GM12878 (cell line): ENCODE measurements at places on chromosomes 13 and 19. TPM values are rescaled to one million over a fixed set of nuclear protein-coding genes. Genes with fewer than 3 reads are reported as not detected.
A peak's percentile ranks its signal among the peaks of the same experiment; 100 is the strongest.

DNA sequence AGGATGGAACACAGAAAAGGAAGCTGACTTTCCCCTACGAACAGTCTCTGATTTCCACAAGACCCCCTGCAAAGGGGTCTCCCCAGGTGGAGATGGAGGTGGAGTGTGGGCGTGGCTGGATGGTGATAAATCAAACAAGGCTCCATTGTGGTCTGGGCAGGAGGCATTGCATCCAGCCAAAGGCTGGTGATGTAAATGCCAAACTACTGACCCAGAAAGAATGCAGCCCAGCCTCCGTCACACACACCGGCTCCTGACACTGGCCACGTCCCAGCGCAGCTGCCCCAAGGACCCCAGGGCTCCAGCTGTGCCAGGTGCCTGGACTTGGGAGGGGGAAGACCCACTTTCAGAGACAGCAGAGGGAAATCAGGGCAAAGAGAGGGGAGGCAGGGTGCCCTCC is 6.3 kb downstream of the SLC7A1 start:
- peaks cover 2% of the 10 kb centered on the region for H3K36me3 ChIP-seq
- H3K4me3 ChIP-seq, result no peak overlapping the region
- peaks cover 7% of the 10 kb centered on the region; the same call in 1 of the 2 replicates for H3K4me1 ChIP-seq

DNA sequence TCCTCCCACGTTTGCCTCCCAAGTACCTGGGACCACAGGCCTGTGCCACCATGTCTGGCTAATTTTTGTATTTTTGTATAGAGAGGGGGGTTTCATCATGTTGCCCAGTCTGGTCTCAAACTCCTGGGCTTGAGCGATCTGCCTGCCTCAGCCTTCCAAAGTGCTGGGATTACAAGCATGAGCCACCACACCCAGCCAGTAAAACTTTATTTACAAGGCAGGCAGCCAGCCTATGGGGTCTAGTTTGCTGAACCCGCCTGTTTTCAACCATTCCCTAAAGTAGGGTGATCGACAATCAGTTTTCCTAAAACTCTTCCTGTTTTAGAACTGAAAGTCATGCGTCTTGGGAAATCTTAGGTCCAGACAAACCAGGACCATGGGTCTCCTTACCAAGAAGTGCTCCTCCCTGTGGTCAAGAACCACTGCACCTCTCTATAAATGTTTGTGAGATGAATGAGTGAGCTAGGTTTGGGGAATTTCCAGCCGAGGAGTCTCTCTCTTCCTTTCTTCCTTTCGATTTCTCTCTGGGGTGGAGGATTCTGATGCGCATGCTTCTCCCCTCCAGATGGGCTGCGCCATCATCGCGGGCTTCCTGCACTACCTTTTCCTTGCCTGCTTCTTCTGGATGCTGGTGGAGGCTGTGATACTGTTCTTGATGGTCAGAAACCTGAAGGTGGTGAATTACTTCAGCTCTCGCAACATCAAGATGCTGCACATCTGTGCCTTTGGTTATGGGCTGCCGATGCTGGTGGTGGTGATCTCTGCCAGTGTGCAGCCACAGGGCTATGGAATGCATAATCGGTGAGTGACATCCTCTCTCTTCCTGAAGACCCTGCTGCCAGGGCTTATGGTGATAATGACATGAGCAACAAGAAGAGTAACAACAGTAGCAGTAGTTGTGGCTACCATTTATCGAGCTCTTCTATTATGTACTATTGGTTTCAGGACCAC is 38.7 kb downstream of the ADGRE1 start:
- peak; percentile 68 for DNase-seq
- peak overlapping the region; percentile 52 for H3K4me3 ChIP-seq
- H3K27ac ChIP-seq, result peak overlapping the region; percentile 42
- H3K36me3 ChIP-seq, result no peaks in the 10 kb centered on the region
- no peaks in the 10 kb centered on the region for H3K27me3 ChIP-seq

- H3K27ac ChIP-seq, result no peak overlapping the region
- peaks cover 11% of the 10 kb centered on the region for H3K4me1 ChIP-seq
- no peaks in the 10 kb centered on the region for H3K36me3 ChIP-seq
- no peak for DNase-seq
- H3K4me3 ChIP-seq, result no peak overlapping the region
These were observed 37.1 kb downstream of the PCCA start for GRCh38 chr13:100125946-100126345.

- no peaks in the 10 kb centered on the region for H3K36me3 ChIP-seq
- no peaks in the 10 kb centered on the region for H3K27me3 ChIP-seq
- H3K4me3 ChIP-seq, result no peak overlapping the region
- H3K4me1 ChIP-seq, result peaks cover 19% of the 10 kb centered on the region
These were observed 4.8 kb upstream of the WDR18 start for GRCh38 chr19:979318-979741.

DNA sequence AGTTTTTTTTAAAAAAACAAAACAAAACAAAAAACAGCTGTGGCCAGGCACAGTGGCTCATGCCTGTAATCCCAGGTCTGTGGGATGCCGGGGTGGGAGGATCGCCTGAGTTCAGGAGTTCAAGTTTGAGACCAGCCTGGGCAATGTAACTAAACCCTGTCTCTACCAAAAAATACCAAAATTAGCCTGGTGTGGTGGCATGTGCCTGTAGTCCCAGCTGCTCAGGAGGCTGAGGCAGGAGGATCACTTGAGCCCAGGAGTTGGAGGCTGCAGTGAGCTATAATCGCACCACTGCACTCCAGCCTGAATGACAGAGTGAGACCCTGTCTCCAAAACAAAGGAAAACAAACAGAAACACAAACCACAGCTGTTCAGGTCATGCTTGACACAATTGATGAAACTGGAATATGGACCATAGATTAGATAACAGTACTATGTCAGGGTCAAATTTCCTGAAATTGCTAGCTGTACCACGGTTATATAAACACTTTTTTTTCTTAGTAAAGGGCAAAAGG is 6.9 kb upstream of the ANGPTL4 start:
- H3K27me3 ChIP-seq, result no peaks in the 10 kb centered on the region; the same call in 1 of the 2 replicates
- no peak overlapping the region for H3K4me3 ChIP-seq
- H3K4me1 ChIP-seq, result no peaks in the 10 kb centered on the region
- H3K36me3 ChIP-seq, result no peaks in the 10 kb centered on the region

DNA sequence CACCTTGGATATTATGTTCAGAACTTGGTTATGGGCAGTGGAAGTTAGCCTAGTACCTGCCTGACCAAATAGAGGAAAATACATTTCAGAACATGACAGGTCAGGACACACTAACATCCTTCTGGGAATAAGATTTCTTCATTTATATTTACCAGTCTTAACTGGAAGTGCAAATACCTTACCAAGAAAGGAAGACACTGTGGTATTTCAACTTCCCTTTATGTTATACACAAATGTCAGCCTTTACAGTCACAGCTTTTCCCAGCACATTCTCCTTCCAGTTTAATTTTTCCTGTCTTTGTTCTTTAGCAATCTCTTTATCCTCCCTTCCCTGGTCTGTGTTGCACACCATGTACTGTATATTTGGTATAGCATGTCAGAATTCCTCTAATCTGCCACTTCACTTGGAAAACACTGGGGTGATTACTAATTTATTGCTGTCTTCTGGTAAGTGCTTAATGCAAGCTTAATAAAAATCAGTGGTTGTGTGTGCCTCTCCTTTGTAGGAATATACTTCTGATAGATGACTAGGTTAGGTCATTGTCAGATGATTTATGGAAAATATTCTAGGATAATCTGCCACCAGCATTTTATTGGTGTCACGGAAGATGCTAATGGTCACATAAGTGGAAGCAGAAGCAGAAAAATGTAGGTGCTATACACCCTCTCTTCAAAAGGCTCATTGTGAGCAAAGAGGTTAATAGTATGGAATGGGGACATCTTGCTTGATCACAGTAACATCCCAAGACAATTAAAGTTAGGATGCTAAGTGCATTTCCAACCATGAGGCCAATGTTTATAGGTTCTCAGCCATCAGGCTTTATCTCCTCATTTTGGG is 124.3 kb upstream of the STARD13 start:
- H3K4me1 ChIP-seq, result no peaks in the 10 kb centered on the region
- no peak overlapping the region for H3K4me3 ChIP-seq
- DNase-seq, result no peak
- no peaks in the 10 kb centered on the region for H3K27me3 ChIP-seq
- no peak overlapping the region for H3K27ac ChIP-seq

DNA sequence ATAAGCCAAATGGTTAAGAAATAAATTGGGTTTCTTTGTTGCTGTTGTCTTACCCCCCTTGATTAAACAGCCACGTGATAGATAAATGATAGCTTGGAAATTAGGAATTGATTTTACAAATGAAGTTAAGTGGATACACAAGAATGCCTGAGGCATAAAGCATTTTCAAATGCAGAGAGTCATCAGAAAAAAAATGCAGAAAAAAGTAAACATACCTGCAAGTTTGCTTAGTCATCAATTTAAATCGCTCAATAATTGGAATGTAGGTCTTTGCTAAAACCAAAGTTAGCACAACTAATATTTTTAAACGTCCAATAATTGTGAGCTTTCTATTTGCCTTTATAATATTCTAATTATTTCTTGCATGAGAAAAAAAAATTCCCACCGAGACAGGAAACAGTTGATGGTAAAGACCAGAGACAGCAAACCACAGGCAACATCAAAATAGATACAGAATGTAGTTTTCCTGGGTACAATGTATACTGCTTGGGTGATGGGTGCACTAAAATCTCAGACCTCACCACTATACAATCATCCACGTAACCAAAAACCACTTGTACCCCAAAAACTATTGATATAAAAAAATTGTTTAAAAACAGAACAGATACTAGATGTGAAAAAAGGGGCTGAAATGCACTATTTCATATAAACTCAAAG is 924.0 kb downstream of the PCDH9 start:
- H3K27ac ChIP-seq, result no peak overlapping the region
- H3K4me3 ChIP-seq, result no peak overlapping the region
- no peaks in the 10 kb centered on the region for H3K4me1 ChIP-seq

DNA sequence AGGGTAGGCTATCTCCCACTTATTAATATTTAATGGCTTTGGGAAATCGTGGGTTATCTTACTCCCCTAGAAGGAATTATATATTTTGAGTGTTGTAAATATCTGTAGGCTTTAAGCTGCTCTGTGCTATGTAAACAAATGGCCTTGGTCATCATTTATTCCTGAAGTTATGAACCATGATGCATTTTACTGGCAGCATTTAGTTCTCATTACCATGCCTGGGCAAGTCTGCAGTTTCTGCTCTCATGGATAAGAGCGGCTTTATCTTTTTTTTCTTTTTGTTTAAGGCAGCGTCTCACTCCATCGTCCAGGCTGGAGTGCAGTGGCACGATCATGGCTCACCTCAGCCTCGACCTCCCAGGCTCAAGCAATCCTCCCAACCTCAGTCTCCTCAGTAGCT is 156.1 kb downstream of the IRS2 start:
- no peaks in the 10 kb centered on the region for H3K36me3 ChIP-seq
- no peak for DNase-seq
- no peak overlapping the region for H3K4me3 ChIP-seq
- H3K4me1 ChIP-seq, result no peaks in the 10 kb centered on the region
- H3K27me3 ChIP-seq, result no peaks in the 10 kb centered on the region
- H3K27ac ChIP-seq, result no peak overlapping the region

GRCh38 chr19:17107546-17108452 is 32.2 kb downstream of the MYO9B start:
- no peak for DNase-seq
- peaks cover 79% of the 10 kb centered on the region for H3K4me1 ChIP-seq
- H3K36me3 ChIP-seq, result peaks cover 34% of the 10 kb centered on the region
- no peak overlapping the region for H3K4me3 ChIP-seq

DNA sequence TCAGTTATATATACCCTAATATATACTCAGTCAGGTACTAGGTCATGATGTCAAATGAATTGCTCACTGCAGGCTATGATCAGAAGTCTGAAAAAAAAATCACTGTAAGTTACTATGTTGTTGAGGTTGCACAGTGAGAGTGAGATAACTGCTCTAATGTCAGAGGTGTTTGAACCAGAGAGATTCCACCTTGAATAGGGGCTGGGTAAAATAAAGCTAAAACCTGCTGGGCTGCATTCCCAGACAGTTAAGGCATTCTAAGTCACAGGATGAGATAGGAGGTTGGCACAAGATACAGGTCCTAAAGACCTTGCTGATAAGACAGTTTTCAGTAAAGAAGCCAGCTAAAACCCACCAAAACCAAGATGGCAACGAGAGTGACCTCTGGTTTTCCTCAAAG is 10.2 kb downstream of the EPSTI1 start:
- no peaks in the 10 kb centered on the region for H3K27me3 ChIP-seq
- no peaks in the 10 kb centered on the region for H3K36me3 ChIP-seq
- peaks cover 17% of the 10 kb centered on the region for H3K4me1 ChIP-seq
- no peak overlapping the region for H3K27ac ChIP-seq

GRCh38 chr13:48110132-48110868 is 15.4 kb upstream of the MED4 start:
- H3K36me3 ChIP-seq, result no peaks in the 10 kb centered on the region

- H3K27ac ChIP-seq, result no peak overlapping the region
- DNase-seq, result no peak
- no peak overlapping the region for H3K4me3 ChIP-seq
- no peaks in the 10 kb centered on the region for H3K36me3 ChIP-seq
- no peaks in the 10 kb centered on the region for H3K4me1 ChIP-seq
These were observed 21.1 kb downstream of the SOHLH2 start for GRCh38 chr13:36193151-36193855.

- H3K27ac ChIP-seq, result no peak overlapping the region
- H3K4me3 ChIP-seq, result no peak overlapping the region
- no peak for DNase-seq
- no peaks in the 10 kb centered on the region for H3K4me1 ChIP-seq
- no peaks in the 10 kb centered on the region for H3K27me3 ChIP-seq
- no peaks in the 10 kb centered on the region for H3K36me3 ChIP-seq
These were observed 336.1 kb downstream of the GPC6 start for GRCh38 chr13:93562676-93563075.

DNA sequence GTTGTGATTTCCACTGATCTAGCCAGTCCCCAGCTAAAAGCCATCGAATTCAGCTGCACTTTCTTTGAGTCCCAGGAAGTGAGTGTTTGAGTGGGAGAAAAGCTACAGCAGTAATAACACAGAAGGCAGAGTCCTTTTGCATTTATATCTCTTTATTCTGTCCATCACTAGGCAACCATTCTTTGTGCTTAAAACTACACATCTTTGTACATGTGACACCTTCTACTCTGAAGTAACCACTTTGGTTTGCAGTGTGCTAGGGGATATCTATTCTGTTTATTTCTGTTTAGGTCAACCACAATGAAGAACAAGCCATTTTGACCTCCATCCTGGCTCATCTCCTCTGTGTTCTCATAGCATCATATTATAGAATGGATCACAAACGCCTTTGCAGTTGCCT is 226.0 kb upstream of the SERP2 start:
- no peaks in the 10 kb centered on the region for H3K4me1 ChIP-seq
- H3K36me3 ChIP-seq, result no peaks in the 10 kb centered on the region
- no peak overlapping the region for H3K4me3 ChIP-seq

DNA sequence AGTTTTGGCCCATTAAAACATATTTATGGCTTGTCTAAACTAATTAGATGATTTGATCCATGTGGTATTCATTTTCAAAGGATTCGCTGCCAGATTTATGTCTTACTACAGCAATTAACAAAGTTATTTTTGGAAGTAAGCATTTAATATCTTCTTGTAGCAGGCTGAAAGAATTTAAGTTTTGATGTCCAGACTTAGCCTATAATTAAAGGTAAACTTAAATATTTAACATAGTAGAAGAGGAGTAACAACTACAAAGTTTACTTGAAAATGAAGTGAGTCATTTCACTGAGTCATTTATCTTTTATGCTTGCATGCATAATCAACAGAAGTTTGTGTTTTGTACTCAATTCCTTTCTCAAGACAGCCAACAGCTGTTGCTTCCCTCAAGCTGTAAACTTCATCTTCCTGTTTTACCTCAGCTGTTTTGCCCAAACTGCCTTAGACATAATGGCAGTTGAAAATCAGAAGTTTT is 58.1 kb downstream of the EDNRB start:
- no peak overlapping the region for H3K27ac ChIP-seq
- no peak overlapping the region for H3K4me3 ChIP-seq
- H3K27me3 ChIP-seq, result no peaks in the 10 kb centered on the region

The DCT gene
- not detected in 2 replicates for polyA plus RNA-seq

The CYP2S1 gene
- 0.21 and 0.22 TPM in 2 replicates for polyA plus RNA-seq

The RNF17 gene
- not detected in 2 replicates for polyA plus RNA-seq

The PODNL1 gene
- 0.44 TPM in 1 of 2 replicates, not detected in the other for polyA plus RNA-seq

The SIGLEC12 gene
- 0.06 TPM in 1 of 2 replicates, not detected in the other for polyA plus RNA-seq

The C1QTNF9 gene
- not detected in 2 replicates for polyA plus RNA-seq
